NAMALWA (cell line): ENCODE measurements at places on chromosomes 7 and 10.

GRCh38 chr7:22320416-22320815 is 36.5 kb downstream of the RAPGEF5 start:
- DNase-seq: no peak

DNA sequence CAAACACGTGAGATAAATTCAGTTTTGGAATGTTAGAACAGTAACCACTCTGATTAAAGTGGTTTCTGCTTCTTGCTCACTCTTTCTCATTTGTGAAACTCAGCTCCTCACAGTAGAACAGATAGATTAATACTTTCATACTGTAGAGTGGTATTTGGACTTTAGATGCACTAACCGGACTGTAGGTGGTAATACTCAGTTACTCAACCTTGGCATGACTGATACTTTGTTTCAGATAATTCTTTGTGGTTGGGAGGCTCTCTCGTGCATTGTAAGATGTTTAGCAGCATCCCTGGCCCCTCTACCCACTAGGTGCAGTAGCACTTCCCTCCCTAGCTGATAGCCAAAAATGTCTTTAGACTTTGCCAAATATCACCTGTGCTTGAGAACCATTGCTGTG is 37.6 kb downstream of the MCU start:
- no peak for DNase-seq

GRCh38 chr7:128454808-128455542 is 703 bp upstream of the HILPDA start:
- peak; percentile 75 for DNase-seq

DNA sequence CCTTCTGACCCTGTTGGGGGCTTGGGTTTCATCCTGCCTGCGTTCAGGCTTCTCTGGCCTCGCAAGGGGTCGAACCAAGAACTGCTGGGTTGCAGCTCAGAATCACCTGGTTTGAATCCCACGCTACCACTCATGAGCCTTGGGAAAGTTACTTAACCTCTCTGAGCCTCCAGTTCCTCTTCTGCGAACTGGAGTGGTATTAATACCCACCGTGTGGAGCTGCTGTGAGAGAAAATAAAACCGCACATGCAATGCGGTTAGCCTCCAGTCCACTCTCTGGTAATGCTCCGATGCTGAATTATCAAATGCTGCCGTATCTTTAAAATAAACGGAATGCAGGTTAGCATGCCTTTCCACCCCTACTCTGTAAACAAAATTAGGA is 171.9 kb downstream of the ARHGAP12 start:
- DNase-seq: no peak

- no peak for DNase-seq
Measured at GRCh38 chr10:14810969-14811953, 26.6 kb downstream of the CDNF start.

- no peak for DNase-seq
Measured at GRCh38 chr10:11546581-11546980, 64.9 kb downstream of the USP6NL start.

GRCh38 chr7:88042157-88042556 is 108.1 kb downstream of the ADAM22 start:
- DNase-seq: no peak

GRCh38 chr10:77180794-77181193 is 456.8 kb downstream of the KCNMA1 start:
- DNase-seq: no peak

- no peak for DNase-seq
Measured at GRCh38 chr10:93516006-93516380, 19.6 kb downstream of the CEP55 start.

GRCh38 chr7:148566736-148567135 is 23.8 kb upstream of the C7orf33 start:
- DNase-seq: no peak

DNA sequence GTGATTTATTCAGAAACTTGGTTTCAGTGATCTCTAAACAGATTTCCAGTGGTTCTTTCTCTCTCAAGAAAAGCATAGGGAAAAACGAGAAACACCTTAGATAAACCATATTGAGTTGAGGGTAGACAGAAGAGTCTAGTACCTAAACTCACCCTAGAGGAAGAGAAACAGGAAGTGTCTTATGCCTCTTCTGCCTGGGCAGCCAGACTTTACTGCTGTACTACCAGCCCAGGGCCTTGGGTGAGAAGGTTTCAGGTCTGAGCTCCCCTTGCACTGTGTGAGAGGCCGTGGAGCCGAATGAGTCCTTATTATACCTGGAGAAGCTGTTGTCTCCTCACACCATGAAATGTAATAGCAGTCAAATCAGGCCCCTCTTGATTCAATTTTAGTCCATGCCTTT is 18.2 kb downstream of the HIF1AN start:
- no peak for DNase-seq

DNA sequence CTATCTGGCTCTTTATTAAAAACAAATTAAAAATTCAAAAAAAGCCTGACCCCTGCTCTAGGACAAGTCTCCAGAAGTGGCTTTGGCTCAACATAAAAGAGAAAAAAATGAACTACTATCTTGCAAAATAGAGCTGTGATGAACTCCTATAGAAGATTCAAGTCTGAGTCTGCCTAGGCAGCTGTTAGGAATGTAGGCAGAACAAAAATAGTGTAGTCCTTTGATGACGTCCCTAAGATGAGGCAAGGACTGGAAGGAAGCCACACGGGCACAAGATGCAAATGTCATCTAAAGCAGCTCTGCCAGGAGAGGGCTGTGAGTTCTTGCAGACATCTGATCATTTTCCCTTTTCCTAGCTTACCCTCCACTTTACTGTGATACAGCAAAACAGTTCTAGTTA is 20.5 kb downstream of the ASNS start:
- DNase-seq: no peak

GRCh38 chr10:79176949-79177602 is 108.3 kb downstream of the ZMIZ1 start:
- DNase-seq: peak; percentile 19

DNA sequence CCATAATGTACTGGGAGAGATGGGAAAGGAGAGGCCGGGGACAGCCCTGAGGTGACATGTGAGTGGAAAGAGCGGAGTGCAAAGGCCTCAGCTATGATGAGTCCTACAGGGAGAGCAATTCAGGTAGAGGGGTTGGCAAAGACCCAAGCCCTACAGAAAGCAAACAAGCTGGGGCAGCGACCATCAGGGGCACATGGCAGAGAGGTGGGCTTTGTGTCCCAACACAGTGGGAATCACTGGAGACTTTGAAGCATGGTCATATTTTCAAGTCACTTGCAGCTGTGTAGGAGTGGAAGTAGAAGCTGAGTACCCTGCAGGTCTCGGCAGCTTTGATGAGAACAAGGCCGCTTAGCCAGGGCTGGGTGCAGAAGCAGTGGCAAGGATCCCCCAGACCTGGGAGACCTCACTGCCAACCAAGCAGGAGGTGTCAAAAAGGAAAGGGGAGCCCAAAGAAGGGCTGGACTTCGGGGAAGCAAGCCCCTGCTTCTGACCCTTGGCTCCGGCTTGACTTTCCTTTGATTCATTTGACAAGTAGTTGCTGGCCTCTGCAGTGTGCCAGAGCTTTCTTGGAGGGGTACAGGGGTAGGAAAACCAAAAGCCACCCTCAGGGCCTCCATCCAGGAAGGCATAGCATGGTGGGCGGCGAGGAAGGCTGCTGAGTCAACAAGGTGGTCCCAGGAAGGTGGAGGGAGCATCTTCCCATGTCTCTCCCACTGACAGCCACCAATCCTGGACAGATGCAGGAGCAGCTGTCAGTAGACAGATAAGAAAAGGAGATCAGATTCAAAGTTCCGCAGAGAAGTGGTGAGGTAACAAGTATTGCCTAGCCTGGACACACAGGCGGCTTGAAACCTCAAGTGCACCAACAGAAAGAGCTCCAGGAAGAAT is 1.9 kb upstream of the PGAM2 start:
- DNase-seq: no peak

- peak; percentile 31 for DNase-seq
Measured at GRCh38 chr10:99431190-99431760, 851 bp upstream of the GOT1 start.

DNA sequence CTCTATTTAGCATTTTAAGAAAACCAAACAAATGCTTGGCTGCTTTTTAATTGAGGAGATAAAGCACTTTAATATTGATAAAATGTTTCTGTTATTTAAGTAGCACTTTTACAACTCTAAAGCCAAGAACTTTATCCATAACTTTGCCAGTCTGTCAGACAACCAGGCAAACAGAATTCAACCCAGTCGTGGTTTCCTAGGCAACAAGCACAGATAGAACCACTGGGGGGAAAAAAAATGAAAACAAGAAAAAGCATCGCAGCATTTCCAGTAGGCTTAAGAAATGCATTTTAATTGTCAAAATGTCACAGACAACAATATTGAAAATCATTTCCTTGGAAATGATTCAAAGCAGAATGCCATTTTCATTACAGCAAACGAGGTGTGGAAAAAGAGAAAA is 323.4 kb downstream of the PARD3 start:
- DNase-seq: peak; percentile 5

- no peak for DNase-seq
Measured at GRCh38 chr7:155194382-155195140, 103.1 kb upstream of the INSIG1 start.

GRCh38 chr7:8254215-8254614 is 7.8 kb downstream of the ICA1 start:
- DNase-seq: no peak

DNA sequence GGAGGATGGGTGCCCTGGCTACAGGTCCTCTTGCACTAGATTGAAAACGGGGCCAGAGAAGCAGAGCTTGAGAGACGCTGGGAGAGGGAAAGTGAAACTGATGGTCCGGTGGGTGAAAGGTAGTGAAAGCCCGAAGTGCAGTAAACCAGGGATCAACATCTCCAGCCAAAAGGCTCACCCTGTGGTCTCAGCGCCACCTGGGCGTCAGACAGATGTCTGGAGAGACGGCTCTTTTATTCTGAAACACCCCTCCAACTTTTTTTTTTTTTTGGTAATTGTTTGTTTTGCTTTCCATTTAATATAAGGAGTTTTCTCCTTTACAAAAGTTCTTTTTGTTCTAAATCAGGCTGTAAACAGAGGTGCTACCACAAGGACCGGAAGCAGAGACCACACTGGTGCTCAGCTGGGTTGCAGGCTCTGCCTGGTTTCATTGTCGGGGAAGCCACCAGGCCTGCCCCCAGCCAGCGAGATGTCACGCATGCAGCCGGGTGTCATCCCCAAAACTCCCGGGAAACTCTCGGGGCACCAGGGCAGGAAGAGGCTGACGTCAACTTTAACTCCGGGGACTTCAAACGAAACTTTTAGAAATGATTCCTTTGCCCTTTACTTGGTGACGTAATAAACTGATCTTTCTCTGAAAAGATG is 11.2 kb downstream of the IL2RA start:
- peak; percentile 93 for DNase-seq

DNA sequence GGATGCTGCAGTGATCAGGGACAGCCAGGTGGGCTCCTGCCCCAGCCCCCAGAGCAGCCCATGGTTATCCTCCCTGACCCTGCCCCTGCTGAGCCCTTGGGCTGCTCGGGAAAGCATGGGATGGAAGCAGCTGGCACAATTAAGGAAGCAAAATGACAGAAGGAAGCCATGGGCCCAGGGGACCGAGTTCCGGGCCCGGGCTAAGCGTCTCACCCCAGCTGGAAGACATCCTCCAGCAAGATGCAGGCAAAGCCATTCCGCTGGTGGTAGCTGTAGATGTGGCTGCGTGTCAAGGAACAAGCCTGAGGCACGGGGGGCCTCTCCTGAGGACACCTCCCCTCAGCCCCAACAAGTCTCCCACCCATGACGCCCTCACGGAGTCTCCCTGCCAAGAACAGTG is 1.1 kb downstream of the ATG9B start:
- DNase-seq: no peak

DNA sequence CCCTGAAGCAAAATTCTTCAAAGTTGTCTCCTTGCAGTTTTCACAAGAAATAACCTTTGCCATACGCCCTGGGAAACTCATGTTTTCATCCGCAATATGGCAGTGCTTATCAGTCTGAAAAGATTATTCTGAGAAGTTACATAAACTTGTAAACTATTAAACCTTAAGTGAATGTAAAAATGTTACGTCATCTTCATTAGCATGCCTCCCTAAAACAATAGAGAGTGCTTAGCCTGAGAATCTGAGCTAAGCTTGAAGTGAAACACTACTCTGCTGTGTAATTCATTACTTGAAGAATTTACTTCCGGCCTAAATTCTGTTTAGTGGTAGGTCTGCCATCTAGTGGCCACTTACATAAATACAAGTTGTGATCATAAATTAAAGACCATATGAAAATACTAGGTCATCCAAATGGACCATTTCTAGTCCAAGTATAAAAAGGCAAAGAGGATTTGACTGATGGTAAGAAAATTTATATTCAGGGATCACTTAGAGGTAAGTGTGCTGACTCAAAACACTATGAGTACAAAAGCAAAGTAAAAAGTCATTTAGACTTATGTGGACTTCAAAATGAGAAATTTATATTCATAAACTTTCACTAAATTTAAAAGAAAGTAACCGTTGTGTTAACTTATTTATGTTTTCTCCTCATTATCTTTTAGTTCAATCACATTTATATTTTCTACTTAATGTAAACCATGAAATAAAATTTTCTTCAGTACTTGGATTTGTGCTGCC is 745.1 kb upstream of the LRRTM3 start:
- peak; percentile 82 for DNase-seq
